ENCODE measurements at places on chromosomes 4 and X.

DNA sequence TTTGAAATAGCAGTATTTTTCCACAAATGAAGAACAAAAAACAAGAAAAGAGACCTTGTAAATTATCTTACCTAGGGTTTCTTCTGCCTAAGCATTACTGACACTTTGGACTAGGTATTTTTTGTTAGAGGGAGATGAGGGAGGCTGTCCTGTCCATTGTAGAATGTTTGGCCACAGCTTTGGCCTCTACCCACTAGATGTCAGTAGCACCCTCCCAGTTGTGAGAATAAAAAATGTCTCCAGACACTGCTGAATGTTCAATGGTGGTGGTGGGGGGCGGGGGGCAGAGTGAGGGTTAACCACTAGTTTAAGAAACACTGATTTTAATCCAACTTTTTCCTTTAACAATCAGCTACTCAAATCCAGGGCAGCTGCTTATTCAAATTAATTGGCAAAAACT lies 25.8 kb downstream of the OTUD4 start:
- no peak for DNase-seq

GRCh38 chr4:163536091-163536490 lies 41.6 kb downstream of the TMA16 start:
- no peak for DNase-seq

DNA sequence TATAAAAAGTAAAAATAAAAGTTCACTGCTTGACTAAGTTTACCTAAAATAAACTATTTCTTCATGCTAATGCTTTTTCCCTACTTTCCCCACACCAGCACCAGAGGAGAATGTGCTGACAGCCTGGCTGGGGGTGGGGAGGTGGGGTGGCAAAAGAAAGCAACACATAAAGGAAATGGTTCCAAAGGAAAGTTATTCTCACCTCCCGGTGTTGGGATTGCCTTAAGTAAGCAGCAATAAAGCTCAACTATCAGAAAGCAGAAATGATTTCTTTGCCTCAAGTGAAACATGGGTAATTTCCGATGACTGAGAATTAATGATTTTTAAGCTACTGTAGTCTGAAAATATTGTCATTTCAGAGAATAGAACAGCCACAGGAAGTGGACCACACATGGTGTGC lies 84.5 kb upstream of the DKK2 start:
- no peak for DNase-seq

GRCh38 chr4:40992472-40993295 lies 221.7 kb downstream of the APBB2 start:
- DNase-seq: no peak

DNA sequence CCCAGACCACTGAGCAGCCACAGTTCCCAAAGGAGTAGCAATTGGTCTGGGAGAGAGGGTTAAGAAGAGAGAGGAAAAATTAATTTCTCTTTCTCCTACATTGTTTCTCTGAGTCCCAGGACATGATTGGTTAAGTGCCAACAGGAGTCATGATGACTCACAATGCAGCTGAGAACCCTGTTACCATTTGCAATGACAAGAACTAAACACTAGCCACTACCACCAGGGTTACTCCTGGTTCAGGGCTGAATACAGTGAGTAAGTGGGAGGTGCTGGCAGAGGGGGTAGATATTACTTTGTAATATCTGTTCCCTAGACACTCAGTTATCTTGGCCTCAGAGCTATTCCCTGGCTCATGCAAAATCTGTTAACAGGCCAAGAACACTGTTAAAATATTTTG lies 18.0 kb downstream of the ETDC start:
- no peak for DNase-seq

DNA sequence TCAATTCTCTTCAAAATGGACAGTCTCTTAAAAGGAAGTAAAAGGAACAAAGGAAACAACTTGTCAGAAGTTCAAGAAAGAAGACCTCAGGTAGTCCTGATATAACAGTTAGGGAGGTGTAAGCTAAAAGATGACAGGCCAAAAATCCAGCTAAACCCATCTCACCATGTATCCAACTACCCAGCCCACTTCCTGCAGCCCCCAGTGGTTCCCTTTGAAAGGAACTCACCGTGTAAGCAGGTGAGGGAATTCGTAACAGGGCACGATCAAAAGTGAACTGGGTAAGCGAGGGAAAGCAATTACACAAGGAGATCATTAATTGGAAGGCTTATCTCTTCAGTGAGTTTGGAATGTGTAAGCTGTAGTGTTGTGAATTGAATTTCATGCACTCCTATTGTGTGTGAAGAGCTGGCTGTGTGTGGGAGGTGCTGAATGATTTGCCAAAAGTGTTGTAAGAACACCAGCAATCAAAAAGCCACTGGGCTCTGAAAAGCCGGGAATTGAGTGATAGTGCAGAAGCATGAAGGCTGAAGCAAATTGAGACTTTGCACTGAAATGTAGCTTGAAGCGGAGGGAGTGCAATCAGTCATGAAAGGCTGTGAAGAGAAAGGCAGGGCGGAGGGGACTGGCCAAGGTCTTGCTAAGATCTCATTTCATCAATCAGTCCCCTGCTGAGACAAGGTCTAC lies 914.2 kb upstream of the LCORL start:
- no peak for DNase-seq

- DNase-seq: no peak
These were observed 48.7 kb upstream of the ARHGEF6 start for GRCh38 chrX:136829413-136829812.

GRCh38 chr4:159593681-159594080 lies 490.8 kb downstream of the RAPGEF2 start:
- DNase-seq: no peak

DNA sequence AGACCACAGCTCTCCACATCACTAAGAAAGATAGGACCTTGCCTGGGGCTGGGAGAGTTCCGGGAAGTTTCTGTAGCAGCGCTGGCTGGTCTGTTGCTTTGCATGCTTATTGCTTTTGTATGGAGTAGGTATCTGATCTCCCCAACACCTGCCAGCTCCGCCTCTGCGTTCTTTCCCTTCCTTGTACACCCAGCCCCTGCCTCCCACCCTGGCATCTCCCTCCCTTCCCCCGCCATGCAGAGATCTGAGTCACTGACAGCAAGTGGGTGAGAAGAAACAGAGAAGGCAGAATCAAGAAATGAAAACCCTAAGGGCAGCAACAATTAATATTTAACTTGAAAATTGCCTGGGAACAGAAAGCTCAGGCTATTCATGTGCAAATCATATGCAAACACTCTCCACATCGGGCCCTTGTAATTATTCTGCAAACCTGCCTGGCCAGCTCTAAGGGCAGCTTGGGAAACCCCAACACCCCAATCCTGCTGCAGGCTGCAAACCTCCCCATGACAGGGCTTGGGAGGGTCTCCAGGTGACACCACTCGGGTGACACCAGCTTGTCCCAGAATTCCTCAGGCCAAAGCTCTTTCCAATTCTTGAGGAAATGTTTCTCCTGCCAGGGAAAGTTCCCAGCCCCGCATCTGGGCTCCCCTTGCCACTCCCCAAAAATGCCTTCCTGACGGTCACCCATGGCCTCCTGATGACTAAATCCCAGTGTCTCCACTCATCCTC lies 257.2 kb downstream of the FBXW7 start:
- DNase-seq: no peak

GRCh38 chrX:84216406-84216805 lies 28.4 kb upstream of the RPS6KA6 start:
- no peak for DNase-seq

- DNase-seq: no peak
These were observed 90.8 kb upstream of the PPP2R3B start for GRCh38 chrX:477441-478012.

DNA sequence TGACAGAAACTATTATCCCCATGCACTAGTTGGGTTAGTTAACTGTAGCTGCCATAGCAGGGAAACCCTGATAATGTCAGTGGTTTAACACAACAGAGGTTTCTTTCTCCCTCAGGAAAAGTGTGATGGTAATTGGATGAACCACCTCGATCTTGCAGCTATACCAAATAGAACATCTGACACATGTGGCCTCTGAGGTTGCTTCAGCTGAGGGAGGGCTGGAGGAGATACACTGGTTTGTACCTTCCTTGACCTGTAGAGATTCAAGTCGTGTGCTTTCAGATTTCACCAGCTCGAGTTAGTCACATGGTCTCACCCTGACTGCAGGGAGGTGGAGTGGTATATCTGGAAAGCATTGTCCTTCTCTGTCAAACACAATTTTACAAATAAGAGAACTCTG lies 147.2 kb upstream of the SFRP2 start:
- no peak for DNase-seq

DNA sequence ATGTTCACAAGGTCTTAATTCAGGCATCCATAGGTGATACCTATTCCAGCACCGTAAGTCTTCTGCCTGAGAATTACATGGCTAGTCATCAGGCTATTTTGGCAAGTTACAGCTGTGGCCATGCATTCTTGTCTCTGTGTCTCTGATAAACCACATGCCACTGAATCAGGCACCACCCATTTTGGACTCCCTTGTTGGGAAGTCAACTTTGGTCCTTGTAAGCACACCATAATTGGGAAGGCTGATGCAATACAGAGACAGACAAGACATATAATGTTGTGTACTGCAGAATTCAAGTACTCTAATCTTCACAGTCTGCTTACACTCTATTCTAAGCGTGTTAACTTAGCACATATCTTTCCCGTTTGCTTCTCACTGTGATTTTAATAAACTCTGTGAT lies 483.7 kb upstream of the FTHL17 start:
- no peak for DNase-seq
